ENCODE measurements at places on chromosomes 4 and X.

- no peak for DNase-seq
These were observed 34.0 kb upstream of the BMP15 start for GRCh38 chrX:50876551-50876950.

GRCh38 chr4:159142681-159143384 lies 40.0 kb downstream of the RAPGEF2 start:
- DNase-seq = no peak

DNA sequence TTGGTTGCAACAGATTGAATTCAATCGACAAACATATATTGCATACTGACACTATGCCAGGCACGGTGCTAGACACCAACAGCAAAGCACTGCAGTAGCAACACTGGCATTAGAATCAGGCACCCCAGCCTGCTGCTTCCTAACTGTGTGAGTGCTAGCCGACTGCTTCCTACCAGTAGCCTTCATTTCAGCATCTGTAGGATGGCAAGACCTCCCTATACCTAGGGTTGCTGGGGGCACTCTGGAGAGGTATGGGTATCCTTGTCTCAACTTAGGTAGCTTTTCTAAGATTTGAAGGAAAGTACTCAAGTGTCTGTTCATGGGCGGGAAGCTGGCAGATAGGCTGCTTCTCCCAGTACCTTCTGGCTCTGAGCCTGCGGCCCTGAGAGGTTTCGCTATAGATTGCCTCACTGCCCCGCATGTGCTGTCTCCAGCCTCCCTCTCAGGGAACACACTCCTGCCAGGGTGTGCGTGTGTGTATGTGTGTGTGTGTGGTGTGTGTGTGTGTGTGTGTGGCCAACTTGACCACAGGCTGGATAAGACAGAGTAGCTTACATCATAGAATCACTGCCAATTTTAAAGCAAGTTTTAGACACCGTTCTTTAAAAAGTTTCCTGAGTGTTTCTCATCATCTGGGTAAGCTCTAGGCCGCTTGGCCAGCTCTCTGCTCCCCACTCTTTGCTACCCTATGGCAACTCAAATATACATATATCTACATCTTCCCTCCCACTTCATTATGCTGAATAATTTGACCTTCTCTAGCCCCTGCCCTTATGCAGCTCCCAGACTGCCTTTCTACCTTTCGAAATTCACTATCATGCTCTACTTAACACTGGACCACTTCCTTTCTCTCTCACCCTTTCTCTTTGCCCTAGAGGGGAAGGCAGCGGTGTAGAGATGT lies 97.0 kb upstream of the PJA1 start:
- DNase-seq = no peak

DNA sequence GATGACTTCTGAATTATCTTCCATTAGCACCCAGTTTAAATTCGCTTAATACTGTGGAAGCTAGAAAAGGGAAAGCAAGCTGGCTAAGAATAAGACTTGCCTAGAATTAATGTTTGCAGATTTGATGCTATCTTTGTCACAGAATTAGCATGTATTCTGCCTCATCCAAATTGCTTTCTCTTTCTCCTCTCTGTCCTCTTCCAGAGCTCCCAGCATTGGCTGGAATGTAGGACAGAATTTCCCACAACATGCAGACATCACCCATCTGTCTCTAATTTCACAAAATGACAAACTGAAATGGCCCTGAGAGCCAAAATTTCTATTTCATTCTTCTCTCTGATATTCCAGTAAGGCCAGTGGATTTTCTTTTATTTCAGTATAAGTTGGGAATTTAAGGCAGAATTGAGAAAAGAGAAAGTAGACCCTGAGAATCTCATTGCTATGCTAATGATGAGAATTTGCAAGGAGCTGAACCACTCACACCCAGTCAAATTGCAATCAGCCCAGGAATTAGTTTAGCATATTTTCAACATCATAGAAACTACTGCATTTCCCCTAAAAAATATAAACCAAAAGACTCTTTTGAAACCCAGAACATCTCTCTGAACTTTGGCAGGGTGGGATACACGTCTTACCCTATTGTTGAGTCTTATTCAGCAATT lies 188.8 kb downstream of the RCHY1 start:
- no peak for DNase-seq

- no peak for DNase-seq
These were observed 80.3 kb upstream of the LSM6 start for GRCh38 chr4:146095091-146095690.
